ENCODE measurements at places on chromosomes 5 and 9.

GRCh38 chr9:78437296-78437695, 140.4 kb downstream of the PSAT1 start:
- DNase-seq, result no peak

DNA sequence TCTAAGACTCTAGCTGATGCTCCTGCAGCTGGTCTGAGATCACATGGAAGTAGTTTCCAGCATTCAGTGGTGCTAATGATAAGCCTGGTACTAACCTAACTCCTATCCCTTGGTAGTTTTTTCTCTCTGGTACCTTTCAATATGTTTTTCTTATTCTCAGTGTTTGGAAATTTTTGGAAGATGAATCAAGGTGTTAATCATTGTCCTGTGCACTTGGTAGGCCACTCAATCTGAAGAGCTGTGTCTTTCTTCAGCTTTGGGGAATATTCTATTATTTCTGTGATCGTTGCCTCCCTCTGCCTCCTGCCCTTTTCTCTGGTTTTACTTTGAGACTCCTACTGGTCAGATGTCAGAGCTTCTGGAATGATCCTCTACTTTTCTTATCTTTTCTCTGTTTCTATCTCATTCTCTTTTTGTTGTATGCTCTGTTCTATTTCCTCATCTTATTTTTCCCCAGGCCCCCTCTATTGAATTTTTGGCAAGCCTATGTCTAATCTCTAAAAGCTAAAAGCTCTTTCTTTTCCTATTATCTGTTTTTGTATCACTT, 136.8 kb downstream of the APBA1 start:
- DNase-seq, result no peak

- no peak for DNase-seq
Measured at GRCh38 chr5:88964831-88965230, 81.8 kb upstream of the MEF2C start.

DNA sequence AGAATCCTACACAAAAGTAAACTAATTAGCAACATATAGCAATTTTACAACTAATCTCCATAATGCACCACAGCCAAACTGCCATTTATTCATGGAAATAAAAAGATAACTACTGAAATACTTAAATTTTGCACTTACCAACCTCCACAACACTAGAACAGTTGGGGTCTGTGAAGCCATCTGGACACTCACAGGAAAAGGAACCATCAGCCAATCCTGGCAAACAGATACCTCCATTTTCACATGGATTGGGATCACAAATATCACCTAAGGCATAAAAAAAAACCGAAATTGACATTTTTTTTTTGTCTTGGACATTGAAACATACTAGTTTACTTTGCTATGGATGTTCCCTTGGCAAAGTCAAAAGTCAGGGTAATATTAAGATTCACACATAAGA, 130.7 kb downstream of the EDIL3 start:
- no peak for DNase-seq

GRCh38 chr9:112125951-112126388, 49.1 kb downstream of the SUSD1 start:
- no peak for DNase-seq

GRCh38 chr5:145887976-145888574, 15.3 kb upstream of the GRXCR2 start:
- DNase-seq, result no peak

- DNase-seq, result no peak
Measured at GRCh38 chr5:95029569-95030366, 255.1 kb downstream of the MCTP1 start.

DNA sequence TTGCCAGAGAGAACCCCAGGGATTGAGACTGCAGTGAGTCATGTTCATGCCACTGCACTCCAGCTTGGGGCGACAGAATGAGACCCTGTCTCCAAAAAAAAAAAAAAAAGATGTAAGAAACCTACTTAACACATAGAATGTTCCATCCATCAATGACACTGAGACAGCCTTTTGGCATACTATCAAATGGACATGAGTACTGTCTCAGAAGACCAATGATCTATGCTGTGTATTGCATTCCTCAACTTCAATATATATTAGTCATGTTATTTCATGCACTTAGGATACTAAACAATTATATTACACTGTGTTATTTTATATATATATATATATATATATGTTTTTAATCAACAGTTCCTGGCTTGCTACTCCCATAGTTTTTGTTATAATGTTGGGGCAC, 57.1 kb upstream of the ANKH start:
- DNase-seq, result no peak

GRCh38 chr9:127803507-127804352, 1.0 kb downstream of the FPGS start:
- no peak for DNase-seq

DNA sequence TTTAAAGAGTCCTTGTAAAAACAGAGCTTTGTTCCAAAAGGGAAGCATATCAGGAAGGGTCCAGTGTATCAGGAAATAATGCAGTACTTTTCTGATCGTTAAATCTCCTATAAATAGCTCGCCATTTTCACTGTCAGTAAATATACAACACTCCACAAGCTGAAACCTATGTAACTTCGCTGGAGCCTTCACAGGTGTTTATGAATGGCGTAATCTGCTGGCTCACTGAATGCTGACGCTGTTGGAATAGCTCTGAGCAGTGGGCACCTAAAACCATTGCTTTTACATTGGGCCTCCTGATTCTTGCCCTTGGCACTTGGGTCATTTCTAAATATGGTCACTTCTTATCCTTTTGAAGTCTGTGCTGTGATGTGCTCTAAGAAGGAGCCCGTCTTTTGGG, 4.3 kb downstream of the SHC3 start:
- no peak for DNase-seq

- DNase-seq, result no peak
Measured at GRCh38 chr9:127731938-127732337, 3.2 kb downstream of the TOR2A start.
